ENCODE measurements at places on chromosomes 5 and 9. TPM values are rescaled to one million over a fixed set of nuclear protein-coding genes. Genes with fewer than 3 reads are reported as not detected.

DNA sequence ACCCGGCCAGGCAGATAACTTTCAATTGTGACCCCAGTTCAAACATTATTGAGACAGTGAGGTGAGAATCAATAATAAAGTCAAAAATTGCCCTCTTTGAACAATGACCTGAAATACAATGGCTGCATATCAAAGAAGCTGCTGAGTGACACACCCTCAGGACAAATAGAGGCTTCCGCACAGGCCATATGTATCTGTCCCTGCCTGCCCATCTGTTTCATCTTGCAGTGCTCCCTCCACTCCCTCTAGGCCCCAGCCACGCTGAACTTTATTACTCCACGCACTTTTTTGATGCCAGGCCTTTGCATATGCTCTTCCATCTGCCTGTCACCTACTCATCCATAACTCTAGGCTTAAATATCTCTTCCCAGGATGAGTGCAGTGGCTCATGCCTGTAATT lies 15.9 kb upstream of the PFDN1 start:
- no peak for DNase-seq

DNA sequence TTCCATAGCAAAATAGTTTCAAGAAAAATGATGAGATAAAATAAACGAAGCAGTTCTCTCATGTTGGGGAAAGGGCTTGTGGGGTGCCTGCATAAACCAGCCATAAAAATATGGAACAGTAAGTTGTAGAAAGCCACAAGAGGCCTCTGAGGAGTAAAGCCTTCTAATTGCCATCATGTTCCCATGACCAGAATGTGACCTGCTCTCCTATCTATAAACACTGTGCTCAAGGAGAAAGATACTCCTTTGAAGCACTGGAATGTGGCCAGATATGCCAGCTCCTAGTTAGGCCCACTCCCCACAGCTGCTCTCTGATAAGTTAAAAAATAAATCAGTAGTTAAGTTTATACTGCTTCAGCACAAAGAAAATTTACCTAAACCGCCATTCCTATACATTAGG lies 65.8 kb downstream of the SETX start:
- peak; percentile 13 for DNase-seq

DNA sequence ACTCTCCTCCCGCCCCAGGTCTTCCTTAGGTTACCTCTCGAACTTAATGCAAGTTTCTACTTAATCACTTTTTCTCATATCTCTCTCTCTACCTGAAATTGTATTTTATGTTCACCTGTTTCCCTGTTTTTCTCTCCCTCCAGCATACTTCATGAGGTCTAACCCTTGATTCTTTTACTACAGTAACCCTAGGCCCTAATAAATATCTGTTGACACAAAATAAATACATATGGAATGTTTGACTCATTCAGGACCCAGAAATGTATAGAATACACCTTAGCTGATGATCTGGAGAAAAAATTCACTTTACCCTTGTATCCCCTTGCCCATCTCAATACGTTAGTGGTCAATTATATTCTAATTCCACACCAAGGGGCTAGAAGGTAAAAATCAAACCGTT lies 250.9 kb upstream of the PTGER4 start:
- DNase-seq = no peak

DNA sequence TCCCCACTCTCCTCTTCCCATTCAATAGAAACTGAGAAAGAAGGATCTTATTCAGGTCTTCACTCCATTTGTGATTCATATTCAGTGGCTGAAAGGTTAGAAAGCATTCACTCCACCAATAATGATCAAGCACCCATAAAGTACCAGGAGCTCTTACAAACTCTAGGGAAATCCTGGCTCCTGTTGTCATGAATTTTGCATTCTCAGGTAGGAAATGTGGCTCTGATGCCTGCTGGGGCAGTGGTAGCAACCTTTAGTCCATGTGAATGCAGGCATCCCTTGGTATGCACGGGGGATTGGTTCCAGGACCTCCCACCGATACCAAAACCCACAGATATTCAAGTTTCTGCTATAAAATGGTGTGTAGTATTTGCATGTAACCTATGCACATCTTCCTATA lies 3.6 kb upstream of the RORB start:
- no peak for DNase-seq

GRCh38 chr5:41686767-41687166 lies 176.4 kb upstream of the PLCXD3 start:
- no peak for DNase-seq

- no peak for DNase-seq
Observed at GRCh38 chr5:117411701-117412100, 837.1 kb upstream of the SEMA6A start.

- no peak for DNase-seq
Observed at GRCh38 chr5:98664736-98665135, 108.7 kb upstream of the RGMB start.

DNA sequence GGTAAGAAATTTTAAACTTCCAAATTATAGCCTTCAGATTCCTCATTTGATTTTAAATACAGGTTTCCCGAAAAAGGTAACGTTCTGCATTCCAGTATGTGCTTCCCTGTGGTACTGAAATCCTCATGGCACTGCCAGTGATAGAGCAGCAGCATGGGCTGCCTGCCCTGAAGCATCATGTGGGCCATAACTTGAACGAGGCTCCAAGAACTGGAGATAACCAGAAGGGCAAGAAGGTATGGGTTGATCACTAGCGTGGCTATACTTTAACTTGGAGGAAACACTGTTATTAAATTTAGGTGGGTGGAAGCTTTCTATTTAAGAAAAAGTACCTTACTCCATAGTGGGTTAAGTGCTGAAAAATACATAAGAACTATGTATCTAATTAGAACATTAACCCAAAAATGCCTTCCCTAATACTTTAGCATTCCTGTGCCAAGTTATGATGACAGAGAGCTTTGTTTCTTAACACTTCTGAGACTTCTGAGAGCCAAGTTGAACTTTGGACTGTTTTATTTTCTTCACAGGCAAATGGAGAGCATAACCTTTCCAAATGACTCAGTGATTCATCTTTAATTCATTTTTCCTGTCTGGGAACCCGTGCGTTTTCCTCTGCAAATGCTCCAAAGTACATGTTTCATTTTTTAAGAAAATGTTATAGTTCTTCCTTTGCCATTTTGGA lies 191.5 kb upstream of the GNA14 start:
- DNase-seq = peak; percentile 21

GRCh38 chr5:123371575-123372179 lies 51.5 kb downstream of the CEP120 start:
- peak; percentile 31 for DNase-seq

INSL6 gene
- not detected for total RNA-seq

COL27A1 gene
- total RNA-seq = 21.6 TPM

GNPDA1 gene
- total RNA-seq = 38.8 TPM
